Aorta (tissue), 5 donors: ENCODE measurements at places on chromosomes 11 and 22. TPM values are rescaled to one million over a fixed set of nuclear protein-coding genes. Genes with fewer than 3 reads are reported as not detected.

The CDON gene
- total RNA-seq = 50.3 TPM

The NXPE2 gene
- total RNA-seq = 0.19 TPM

- DNase-seq = no peak
- H3K27me3 ChIP-seq = no peaks in the 10 kb centered on the region
- H3K4me1 ChIP-seq = no peaks in the 10 kb centered on the region
- no peak overlapping the region for H3K27ac ChIP-seq
- H3K36me3 ChIP-seq = no peaks in the 10 kb centered on the region
- no peak overlapping the region for H3K4me3 ChIP-seq
Measured at GRCh38 chr11:85863855-85864254, 8.7 kb downstream of the CCDC83 start.

The C1QTNF5 gene
- total RNA-seq = 88.2 TPM

- H3K27ac ChIP-seq = no peak overlapping the region
- DNase-seq = no peak
- no peak overlapping the region for H3K4me3 ChIP-seq
- no peaks in the 10 kb centered on the region for H3K36me3 ChIP-seq
- H3K27me3 ChIP-seq = no peaks in the 10 kb centered on the region
Measured at GRCh38 chr11:109752212-109752825, 330.3 kb downstream of the C11orf87 start.
